ENCODE measurements at places on chromosomes 2 and 18.

GRCh38 chr2:178244777-178245176 is 50.5 kb downstream of the OSBPL6 start:
- DNase-seq = no peak

GRCh38 chr2:172878260-172878659 is 142.6 kb downstream of the RAPGEF4 start:
- DNase-seq = peak; percentile 55

DNA sequence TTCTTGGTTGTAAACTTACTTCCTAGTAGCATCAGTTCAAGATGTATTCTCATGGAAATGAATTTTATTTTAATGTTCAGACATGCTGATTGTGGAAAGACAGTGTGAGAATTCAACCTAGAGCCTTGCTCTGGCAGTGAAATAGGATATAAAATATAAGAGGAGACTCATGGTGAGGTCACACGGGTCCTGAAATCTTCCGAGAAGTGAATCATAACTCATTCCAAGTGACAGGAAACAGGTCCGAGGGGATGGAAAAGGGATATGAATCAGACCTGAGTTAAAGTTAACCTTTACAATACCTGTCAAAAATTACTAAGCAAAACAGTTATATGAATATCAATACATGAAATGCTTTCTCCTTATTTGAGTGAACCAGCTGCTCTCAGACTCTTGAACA is 185.2 kb upstream of the LRRTM1 start:
- DNase-seq = peak; percentile 24

GRCh38 chr2:226885769-226886435 is 50.0 kb downstream of the RHBDD1 start:
- no peak for DNase-seq

DNA sequence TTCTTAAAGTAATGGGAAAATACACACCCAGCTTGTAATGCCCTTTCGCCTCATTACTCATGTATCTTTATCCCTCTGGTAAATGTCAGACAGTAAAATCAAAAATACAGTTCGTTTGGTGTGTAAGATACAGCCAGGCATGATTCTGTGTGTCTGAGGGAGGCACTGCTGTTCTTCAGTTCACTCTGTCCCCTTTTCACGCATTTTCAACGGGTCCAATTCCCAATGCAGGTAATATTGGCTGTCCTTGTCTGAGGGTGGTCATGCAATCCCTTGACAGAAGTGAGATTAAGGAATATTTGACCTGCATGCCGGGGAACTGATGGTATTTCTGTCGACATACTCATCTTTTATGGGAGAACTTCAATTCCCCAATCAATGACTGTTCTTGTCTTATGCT is 587.2 kb upstream of the NXPH2 start:
- DNase-seq = no peak

DNA sequence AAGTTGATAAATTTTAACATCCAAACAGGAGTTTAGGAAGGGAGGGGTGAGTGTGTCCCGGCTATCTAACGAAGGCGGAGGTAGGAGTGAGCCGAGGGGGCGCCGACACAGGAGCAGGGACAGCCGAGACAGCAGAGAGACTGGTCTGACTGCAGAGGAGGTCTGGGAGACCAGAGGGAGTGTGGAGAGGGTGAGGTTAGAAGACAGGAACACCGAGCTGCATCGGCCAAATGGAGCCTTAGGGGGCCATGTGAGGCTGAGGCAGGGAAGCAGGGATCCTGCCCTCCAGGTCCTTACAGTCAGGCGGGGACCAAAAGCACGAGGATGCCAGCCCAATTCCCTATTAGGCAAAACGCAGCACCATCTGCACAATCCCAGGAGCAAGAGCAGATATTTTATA is 67.0 kb downstream of the SFXN5 start:
- DNase-seq = no peak

DNA sequence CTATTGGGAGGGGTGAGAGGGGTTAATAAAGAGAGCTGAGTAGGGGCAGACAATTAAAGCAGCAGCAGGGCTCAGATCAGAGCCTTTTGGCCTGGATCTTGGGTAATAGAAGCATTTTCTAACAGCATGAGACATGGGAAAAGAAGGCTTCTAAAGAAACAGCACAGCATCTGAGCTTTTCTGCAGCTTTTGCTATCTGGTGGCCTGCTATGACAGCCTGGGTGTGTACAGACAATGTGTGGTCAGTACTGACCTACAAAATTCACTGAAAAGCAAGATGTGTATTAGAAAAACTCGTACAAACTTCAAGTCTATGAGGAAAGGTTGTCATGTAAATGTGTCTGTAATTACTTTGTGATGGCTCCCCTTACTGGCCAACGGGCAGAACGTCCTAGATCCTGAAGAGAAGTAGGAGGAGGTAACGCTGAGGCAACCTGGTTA is 95.6 kb downstream of the GALNT3 start:
- peak; percentile 62 for DNase-seq

DNA sequence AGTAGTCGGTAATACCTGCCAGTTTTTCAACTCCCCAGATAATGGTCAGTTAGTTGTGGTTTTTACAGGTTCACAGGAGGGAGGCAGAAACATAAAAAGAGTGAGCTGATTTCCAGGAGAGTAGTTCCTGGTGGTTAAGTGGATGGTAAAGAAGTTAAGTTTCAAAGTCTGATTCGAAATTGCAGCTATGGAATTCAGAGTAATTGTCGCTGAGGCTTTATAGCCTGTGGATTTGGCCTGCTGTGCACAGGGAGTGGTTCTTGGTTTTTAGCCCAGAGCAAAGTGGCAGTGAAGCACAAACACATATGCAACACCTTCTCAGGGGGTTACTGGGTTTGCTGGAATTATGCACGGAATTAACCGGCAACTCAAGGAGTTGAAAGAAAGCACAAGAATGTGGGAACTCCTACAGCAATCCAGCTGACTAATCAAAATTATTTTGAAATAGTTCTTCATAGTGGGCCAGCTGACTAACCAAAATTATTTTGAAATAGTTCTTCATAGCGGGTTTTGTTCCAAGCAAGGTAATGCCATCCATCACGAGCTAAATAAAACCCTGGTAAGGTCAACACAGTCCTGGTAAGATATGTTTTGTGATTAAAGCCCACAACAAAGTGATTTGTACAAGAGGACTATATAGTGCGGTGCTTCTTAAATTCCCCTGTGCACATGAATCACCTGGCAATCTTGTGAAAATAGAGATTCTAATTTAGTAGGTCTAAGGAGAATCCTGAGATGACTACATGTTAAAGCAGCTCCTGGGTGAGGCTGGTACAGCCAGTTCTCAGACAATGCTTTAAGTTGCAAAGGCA is 94.4 kb downstream of the SGPP2 start:
- DNase-seq = no peak

- DNase-seq = no peak
Observed at GRCh38 chr2:165745916-165746315, 48.1 kb downstream of the GALNT3 start.

DNA sequence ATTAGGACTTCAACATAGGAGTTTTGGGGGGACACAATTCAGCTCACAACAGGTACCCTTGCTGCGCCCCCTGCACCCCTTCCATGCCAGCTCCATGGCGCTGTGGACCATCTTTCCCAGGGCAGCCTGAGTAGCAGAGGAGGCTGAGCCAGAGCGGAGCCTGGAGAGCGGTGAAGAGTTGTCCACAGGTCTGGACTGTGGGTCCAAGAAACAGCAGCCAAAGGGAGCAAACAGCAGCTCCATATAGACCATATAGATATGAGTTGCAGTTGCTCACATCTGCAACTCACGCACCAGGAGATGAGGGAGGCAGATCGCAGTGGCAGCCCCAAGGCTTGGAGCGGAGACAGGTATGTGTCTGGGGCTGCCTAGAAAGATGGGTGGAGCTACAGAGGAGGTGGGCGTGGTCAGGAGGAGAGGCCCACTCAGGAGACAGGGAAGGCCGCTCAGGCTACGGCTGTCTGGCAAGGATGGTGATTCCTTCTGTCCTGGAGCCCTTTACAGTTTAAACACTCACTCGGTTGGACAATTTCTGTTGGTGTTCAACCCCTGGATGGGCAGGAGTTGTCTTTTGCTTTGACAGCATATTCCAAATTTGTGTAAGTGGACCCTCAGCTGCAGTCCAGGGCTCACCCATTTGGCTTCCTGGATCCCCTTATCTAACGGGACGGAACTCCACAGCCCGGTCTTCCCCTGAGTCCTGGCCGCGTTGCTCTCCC is 155.1 kb downstream of the LPIN1 start:
- no peak for DNase-seq

- no peak for DNase-seq
Observed at GRCh38 chr2:224022486-224022885, 16.6 kb downstream of the SERPINE2 start.

- DNase-seq = no peak
Observed at GRCh38 chr2:214104967-214105366, 305.9 kb upstream of the VWC2L start.

DNA sequence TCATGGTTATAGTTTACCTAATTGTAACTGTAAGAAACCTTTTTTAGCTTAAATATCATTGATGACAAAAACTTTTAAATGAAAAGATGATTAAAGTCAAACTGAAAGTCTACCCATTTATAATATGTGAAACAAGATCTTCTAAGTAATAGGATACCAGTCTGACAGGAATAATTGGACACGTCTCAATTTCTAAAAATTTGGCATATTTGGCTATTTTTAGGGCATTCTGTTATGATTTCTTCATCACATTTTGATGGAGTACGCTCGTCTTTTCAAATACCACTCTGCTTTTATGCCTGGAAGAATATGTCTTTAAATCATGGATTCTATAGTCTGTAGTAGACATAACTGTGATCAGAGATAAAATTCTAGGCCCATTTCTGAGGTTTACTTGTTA is 1.3 kb downstream of the R3HDM1 start:
- no peak for DNase-seq

GRCh38 chr2:158131483-158131912 is 29.8 kb downstream of the UPP2 start:
- no peak for DNase-seq

- no peak for DNase-seq
Observed at GRCh38 chr2:181252262-181253148, 204.7 kb upstream of the ITGA4 start.

DNA sequence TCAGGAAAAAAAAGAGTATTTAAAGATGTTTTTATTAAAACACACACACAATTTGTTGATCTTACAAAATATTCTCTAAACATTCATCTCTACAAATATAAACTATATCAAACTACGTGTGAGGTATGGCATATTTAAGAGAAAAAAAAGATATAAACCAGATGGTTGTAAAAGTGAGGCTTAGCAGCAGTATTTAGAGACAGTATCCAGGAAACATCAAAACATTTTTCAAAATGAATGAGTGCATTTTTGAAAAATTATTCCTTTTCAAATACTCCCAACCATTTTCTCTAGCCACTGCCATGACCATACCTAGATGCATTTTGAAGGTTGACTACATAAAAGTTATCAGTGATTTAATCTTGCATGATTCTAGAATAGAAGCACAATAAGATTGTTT is 38.2 kb upstream of the RAB27B start:
- DNase-seq = no peak

DNA sequence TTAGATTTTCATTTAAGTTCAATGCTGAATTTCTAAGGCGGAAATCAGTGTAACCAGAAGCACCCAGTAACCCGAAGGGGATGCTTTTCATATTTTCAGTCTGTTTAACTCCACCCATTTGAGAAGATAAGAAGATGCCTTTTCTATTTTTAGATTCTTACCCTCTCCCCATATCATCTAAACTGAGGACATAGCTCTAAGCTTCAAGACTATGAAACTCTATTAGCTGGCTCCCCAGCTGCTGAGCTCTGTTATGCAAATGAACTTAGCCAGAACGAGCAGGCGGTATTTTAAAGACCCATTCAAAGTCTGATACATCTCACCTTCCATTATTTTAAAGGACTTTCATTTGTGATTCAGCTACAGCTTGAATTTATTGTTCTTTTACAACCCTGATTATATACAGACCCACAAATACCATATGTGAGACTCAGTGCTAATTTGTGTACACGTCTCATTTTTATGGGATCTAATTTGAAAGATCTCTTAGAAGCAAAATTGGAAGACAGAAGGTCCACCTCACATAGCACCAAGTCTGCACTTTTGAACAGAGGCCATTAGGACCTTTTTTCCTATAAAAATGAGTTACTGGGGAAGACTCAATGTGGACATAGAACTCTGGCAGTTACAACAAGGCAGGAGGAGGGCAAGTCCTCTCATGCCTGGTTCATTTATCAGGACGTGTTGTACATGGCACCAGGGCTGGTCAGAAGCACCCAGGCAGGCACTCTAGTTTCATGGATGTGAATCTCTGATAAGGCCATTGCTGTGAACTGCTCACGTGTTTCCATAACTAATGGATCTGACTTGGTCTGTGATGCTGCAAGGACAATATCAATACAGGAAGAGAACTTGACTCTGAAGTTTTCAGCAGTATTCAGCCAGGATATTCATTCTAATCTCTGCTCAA is 16.3 kb downstream of the CDC42EP3 start:
- no peak for DNase-seq

GRCh38 chr18:62954366-62954765 is 239.0 kb downstream of the PHLPP1 start:
- DNase-seq = peak; percentile 44

DNA sequence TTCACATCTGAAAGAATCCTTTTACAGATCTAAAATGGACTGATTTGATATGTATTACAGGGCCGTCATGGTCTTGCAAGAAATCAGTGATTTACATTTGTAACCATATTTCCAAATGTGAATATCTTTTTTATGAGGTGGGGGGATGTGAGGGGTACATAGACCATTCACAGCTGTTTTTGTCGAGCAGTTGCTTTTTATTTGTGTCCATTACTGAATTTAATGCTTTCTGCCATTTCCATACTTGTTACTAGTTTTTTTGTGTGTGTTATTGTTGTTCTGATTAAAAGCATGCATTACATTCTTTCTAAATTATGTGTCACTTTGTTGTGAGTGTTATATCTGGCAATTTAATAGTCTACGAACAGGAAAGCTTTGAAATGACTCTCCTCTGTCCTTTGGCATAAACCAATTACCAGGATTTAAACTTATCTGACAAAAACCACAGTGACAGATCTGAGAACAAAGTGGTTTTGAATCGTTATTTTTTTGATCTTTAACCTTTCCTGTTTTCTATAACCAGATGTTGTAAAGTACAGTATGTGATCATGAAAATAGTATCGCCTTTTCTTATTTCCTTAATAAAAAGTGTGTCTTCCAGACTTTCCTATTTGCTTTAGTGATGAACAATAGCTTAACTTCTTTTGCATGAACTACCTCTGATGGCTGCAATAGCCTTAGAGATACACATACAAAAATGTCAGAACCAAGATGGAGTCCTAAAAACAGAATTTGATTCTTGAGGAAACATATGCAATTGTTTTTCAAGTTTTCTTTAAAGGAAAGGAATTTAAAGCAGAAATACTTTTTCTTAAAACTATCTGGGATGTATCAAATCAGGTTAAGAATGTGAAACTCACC is 354.2 kb upstream of the ACVR2A start:
- no peak for DNase-seq

DNA sequence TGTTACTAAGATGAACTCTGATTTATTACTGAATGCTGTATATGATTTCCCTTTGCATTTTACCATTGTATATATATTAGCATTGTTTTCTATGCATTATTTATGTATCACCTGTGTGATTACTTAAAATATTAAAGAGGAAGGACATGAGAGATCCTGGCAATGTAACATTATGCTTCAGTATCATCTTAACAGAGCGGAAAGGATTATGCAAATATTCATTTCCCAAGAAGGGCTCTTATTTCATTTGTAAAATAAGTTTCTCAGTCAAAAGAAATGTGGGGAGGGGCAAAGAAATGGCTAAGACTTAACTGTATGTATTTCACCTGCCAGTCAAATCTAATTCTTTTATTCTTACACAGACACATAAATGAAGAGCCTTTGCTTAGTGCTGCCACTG is 654.2 kb upstream of the PKDCC start:
- no peak for DNase-seq

- no peak for DNase-seq
Observed at GRCh38 chr2:70668432-70668831, 99.6 kb downstream of the ADD2 start.

GRCh38 chr18:59379772-59380522 is 20.9 kb upstream of the LMAN1 start:
- no peak for DNase-seq

Data from brain microvascular endothelial cell (primary cell).